ENCODE measurements at places on chromosomes 4 and X.

DNA sequence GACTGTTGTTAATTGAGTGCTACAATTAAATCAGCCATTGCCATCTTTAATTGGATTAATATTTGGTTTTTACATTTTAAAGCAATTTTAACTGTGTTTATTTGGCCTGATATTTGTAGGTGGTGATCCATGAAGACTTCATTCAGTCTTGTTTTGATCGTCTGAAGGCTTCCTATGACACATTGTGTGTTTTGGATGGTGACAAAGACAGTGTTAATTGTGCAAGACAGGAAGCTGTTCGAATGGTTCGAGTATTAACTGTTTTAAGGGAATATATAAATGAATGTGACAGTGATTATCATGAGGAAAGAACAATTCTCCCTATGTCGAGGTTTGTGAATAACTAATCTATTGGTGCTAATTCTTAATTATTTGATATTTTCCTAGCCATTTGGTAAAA lies 82.6 kb downstream of the USP9X start:
- DNase-seq = no peak

DNA sequence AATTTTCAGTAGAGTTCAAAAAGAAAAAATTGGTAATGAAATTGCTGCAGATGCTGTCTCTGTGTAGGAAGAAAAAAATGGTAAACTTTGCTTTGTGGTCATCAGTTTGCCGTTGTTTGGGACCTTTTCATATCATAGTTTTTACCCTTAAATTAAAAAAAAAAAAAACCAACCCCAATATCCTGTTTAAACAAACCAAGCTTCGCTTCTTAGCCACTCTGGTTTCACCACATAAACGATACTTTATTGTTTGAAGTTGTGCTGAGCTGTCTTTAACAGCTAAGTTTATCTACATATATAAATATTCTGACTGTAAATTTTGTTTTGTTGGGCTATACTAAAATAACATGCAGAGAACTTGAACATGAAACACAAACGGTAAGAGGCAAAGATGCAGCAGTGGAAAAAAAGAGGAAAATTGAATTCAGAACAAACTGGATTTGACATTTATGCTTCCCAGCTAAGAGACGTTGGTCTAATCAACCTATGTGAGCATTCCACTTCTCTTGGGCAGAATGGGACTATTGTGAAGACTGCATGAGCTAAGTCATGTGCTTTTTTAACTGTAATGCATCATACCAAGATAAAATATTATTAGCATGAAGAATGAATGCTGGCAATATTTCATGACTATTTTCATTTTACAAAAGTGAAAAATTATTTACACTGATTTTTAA lies 15.7 kb upstream of the H2AZ1 start:
- DNase-seq = no peak

DNA sequence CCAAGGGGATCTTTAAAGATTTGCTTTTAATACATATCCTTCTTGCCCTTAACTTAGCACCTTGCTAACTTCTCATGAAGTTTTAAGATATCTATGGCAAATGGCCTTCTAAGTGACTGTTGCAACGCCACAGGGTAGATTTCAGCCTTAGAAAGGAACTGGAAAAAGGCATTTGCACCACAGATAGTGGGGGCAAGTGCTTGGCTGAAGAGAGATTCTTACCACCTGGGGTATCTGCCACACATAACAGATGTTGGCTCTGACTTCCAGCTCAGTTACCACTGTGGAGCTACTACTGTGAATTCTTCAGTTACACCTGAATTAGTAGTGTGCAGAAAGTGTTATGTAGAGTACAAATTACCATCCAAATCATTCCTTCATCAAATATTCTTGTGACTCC lies 302.6 kb downstream of the PPP3CA start:
- no peak for DNase-seq

GRCh38 chr4:1097553-1097952 lies 15.8 kb downstream of the RNF212 start:
- no peak for DNase-seq

DNA sequence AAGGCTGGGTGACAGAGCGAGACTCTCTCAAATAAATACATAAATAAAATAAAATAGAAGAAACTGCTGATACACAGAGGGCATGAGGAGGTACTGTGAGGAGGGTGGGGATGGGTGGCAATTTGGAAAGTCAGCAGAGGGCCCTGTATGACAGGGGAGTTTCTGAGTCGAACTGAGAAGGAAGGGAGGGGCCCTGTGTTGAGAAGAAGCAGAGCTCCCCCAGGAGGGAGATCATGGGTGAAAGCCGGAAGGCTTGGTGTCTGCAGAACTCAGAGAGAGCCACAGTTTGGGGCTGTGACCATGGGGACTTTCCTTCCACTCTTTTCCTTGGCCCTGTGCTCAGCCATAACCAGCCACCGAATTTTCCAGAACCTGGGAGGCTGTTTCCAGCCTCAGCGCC lies 24.8 kb upstream of the AFAP1 start:
- DNase-seq = no peak

- DNase-seq = no peak
Observed at GRCh38 chrX:153387987-153388721, 13.0 kb downstream of the PNMA6E start.

DNA sequence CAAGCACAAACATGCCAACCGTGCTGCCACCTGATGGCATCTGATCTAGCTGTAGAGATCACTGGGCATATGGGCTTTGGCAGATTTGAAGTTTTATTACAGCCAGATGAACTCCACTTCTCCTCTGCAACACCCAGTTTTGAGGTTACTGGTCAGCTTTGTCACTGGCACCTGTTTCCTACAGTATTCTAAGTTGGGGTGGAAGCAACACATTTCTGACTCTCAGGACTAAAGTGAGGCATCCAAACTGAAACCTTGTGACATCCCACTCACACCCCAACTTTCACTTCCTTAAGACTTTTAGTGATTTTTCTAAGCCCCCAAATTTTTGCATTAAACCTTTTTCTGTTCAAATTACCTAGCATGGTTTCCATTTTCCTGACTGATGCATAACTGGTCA lies 115.1 kb upstream of the PCDH18 start:
- no peak for DNase-seq

DNA sequence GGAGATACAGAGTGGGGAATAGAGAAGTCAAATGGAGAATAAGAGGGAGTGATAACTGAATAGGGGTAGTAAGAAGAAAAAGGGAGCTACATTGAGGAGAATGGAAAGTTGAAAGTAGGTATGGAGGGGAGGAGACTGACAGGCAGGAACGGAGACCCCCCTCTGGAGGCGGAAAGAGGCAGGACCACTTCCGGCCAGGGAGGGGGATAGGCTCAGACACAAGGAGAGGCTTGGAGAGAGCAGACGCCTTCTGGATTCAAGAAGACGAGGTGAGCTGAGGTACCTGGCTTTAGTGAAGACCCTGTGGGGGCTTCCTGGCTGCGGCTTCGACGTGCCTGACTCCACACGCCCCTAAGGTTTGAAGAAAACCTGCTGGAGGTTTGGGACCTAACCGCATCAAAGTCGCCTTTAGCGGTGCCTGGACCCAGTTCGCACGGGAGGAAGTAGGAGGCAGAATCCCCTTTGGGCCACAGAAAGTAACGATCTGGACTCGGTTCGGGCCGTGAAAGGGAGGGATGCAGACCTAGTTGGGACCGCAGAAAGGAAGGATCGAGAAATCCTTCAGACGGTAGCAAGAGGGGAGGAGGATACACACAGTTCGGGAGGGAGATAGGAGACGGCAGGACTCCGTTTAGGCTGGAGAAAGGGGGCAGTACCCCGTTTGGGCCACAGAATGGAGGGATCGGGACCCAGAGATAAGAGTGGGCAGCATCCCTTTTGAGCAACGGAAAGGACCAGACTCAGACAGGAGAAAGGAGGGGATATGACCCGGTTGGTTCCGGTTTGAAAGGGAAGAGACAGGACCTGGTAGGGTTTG lies at the start of gene TRO:
Gene TRO (plus strand): TSS at position 215 of the 817 bp plus-strand sequence. CDS start 1,423 bp downstream, outside the sequence.
- no peak for DNase-seq

GRCh38 chr4:54378461-54378860 lies 149.4 kb downstream of the PDGFRA start:
- no peak for DNase-seq

GRCh38 chr4:81179326-81179725 lies 35.7 kb downstream of the PRKG2 start:
- no peak for DNase-seq

DNA sequence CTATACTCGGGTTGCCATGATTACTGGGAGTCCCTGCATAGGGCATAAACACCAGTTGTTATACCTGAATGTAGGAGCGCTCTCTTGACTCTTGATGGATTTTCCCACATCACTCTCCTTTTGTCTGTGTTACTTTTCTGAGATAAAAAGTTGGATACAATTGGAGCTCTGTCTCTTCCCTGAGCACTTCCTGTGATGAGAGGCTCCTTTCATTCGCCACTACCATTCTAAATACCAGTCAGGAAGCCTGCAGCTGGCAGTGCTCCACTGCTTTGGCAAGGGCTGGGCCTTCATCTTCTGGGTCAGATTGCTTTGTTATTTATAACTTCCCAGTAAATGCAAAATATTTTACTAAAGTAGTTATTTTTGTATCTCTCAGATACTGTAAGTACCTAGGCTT lies 13.9 kb downstream of the TCEANC start:
- no peak for DNase-seq

- DNase-seq = no peak
Observed at GRCh38 chr4:156528216-156528615, 443.4 kb downstream of the PDGFC start.

DNA sequence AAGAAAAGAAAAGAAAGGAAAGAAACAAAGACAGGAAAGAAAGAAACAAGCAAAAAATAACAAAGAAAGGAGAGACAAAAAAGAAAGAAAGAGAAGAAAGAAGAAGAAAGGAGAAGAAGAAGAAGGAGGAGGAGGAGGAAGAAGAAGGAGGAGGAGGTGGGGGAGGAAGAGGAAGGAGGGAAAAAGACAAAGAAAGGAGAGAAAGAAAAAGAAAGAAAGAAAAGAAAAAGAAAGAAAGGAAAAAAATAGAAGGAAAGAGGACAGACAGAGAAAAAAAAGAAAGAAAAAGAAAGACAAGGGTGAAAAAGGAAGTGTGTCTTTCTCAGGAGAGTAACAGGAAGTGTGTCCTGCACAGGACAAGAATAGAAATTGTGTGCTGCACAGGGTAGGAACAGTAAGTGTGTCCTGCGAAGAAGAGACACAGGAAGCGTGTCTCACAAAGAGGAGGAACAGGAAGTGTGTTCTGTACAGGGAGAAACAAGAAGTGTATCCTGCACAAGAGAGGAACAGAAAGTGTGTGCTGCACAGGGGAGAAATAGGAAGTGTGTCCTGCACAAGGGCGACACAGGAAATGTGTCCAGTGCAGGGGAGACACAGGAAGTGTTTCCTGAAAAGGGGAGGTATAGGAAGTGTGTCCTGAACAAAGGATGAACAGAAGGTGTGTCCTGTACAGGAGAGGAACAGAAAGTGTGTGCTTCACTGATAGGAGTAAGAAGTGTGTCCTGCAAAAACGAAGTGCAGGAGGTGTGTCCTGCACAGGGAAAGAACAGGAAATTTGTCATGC lies 101.2 kb downstream of the ARSF start:
- no peak for DNase-seq

GRCh38 chr4:184287697-184288255 lies 70.1 kb upstream of the ENPP6 start:
- DNase-seq = no peak

DNA sequence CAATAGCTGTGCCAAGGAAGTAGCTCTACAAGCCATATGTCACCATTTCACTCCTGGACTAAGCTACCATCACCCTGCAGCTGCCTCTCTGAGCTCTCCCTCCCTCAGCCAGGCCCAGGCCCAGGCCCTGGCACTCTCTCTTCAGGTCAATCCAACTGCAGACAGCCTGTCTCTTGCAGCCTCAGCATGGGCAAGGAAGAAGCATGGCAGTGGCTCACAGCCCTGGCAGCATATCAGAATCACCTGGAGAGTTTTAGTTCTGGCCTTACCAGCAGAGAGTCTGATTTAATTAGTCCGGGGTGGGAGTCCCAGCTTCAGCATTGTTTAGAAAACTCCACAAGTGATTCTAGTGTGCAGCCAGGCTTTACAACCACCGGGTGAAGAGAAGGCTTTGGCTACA lies 31.5 kb downstream of the NALF2 start:
- DNase-seq = no peak

Data from GM04504 (cell line).